MM.1S (cell line): ENCODE measurements at places on chromosomes 11 and 22.

DNA sequence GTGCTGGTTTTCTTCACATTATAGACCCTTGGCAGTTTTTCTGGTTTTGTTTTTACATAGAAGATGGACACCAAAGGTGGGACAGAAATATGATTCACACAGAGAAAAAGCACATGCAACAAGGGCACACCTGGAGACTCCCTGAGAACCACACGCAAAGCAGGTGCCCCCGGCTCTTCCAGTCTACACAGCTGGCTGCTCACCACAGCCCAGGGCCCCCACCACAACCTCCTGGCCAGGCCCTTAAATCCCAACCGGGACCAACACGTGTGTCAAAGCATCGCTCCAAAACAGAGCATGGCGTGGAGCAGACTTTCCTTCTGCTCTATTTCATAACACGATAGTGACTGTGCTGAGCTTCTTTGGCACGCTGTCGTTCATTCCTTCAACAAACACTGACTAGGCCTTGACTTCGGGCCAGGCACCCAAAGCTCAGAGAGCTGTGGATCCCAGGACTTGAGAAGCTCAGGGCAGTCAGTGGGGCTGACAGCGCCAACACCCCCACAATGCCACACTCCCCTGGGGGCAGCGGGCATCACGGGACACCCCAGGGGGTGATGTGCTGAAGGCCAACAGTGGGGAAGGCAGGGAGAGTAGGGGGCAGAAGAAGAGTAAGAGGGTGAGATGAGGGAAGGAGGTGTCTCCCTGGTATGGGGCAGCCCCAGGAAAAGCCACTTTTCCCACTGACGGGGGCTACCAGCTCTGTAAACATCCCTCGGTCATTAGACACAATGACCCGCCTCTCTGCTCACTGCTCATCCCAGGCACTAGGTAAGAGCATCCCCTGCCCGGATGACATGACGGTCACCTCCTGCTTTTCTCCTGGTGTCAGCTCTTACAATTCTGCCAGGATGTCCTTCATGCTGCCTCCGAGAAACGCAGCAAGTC lies 26.0 kb downstream of the CELSR1 start:
- no peak overlapping the region for H3K4me3 ChIP-seq
- no peaks in the 10 kb centered on the region for H3K36me3 ChIP-seq
- no peaks in the 10 kb centered on the region for H3K4me1 ChIP-seq
- no peak overlapping the region for H3K27ac ChIP-seq

DNA sequence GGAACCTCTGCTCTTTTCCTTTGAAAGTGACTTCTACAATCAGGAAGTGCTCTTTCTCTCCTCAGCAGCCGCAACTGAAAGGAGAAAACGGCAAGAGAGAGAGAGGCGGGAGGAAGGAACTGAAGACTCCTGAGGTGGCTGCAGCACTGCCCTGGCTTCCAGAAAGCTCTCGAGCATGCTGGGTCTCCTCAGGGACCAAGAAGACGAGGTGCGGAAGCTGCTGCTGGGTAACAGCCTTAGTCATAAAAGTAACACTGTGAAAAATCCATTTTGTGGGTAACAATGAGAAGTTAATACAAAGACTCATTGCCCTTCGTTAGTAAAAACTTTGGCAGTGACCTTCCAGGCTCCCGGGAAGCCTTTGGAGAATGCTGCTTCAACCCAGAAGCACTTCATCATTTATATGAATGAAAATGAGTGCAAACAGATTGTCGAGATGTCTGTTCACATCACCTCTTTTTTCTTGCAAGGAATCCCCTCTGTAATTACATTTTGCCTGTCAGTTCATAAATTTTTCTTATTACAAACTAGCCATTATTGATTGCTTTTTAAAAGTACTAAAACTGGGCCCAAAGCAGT lies 473.4 kb downstream of the SOX6 start:
- H3K27me3 ChIP-seq: no peaks in the 10 kb centered on the region
- no peak overlapping the region for H3K27ac ChIP-seq
- no peaks in the 10 kb centered on the region for H3K36me3 ChIP-seq
- no peaks in the 10 kb centered on the region for H3K4me1 ChIP-seq
- H3K4me3 ChIP-seq: no peak overlapping the region

DNA sequence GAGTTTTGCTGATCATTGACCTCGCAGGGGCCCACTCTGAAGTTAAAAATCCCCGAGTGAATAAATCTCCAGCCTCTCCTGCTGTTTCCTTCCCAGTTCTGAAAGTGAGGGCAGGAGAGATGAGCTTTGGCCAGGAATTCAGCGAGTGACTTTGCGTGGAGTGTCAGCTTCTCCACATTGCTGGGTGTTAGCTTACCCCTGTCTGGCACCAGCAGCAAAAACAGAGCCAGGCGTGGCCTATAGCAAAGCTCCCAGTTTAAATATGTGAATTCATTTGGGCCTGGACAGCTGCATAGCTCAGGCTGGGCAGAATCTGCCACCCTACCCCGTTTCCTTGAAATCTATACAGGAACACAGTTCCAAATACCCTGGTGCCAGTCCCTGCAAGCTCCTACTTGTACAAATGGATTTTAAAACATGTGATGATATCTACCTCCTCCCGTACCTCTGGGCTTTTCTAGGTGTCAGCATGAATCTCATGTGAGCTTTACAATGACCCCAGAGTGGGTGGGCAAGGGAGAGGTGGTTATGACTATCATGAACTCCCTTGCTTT lies 25.6 kb downstream of the TIMP3 start:
- H3K27me3 ChIP-seq: no peaks in the 10 kb centered on the region
- no peak overlapping the region for H3K4me3 ChIP-seq
- no peak for DNase-seq
- H3K36me3 ChIP-seq: no peaks in the 10 kb centered on the region

- no peaks in the 10 kb centered on the region for H3K36me3 ChIP-seq
- H3K4me3 ChIP-seq: no peak overlapping the region
- H3K4me1 ChIP-seq: no peaks in the 10 kb centered on the region
- no peaks in the 10 kb centered on the region for H3K27me3 ChIP-seq
These were observed 37.3 kb downstream of the ABCC8 start for GRCh38 chr11:17439316-17439782.

GRCh38 chr11:78688460-78688859 lies 113.8 kb upstream of the NARS2 start:
- H3K4me3 ChIP-seq: no peak overlapping the region
- DNase-seq: no peak
- no peaks in the 10 kb centered on the region for H3K36me3 ChIP-seq
- H3K27ac ChIP-seq: no peak overlapping the region
- H3K4me1 ChIP-seq: no peaks in the 10 kb centered on the region

DNA sequence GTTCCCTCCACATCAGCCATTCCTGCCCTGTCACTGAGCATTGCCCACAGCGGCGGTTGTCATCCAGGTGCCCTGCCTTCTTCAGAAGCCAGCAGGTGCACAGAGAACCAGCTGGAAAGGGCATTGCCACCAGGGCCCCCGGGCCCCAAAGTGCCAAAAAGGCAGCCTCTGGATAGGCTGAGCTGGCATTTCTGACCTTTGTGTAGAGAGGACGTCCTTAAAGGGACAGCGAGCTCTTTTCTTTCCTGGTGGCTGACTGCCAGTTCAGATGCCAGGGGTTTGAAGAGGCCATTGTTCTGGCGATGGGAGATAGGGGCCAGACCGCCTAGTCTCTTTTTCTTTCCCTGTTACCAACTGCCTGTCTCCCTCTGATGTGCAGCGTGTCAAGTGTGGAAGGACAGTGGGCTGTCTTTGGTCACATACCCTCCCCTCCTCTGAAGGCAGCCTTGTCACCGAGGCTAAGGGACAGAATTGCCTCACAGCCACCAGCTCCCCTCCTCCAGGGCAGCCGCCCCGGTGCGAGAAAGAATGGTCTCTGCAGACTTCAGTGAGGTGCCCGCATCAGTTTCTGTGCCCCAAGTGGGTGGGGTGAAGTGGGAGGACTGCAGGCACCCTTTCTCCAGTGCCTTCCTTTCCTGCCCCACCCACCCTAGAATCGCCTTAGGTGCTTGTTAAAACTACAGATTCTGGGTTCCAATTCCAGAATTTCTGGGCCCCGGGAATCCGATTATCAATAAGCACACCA lies 109.6 kb downstream of the SCN3B start:
- DNase-seq: no peak
- H3K4me3 ChIP-seq: no peak overlapping the region
- H3K27me3 ChIP-seq: no peaks in the 10 kb centered on the region
- peaks cover 7% of the 10 kb centered on the region; the same call in 1 of the 2 replicates for H3K4me1 ChIP-seq

- no peaks in the 10 kb centered on the region for H3K4me1 ChIP-seq
- H3K27me3 ChIP-seq: no peaks in the 10 kb centered on the region
- no peak overlapping the region for H3K27ac ChIP-seq
- no peak for DNase-seq
- H3K36me3 ChIP-seq: no peaks in the 10 kb centered on the region
- H3K4me3 ChIP-seq: no peak overlapping the region
These were observed 112.8 kb upstream of the C11orf87 start for GRCh38 chr11:109309153-109309552.

- H3K4me1 ChIP-seq: no peaks in the 10 kb centered on the region
- no peaks in the 10 kb centered on the region for H3K36me3 ChIP-seq
- H3K4me3 ChIP-seq: no peak overlapping the region
- H3K27ac ChIP-seq: no peak overlapping the region
These were observed 68.5 kb downstream of the SPATA19 start for GRCh38 chr11:133776671-133777367.

DNA sequence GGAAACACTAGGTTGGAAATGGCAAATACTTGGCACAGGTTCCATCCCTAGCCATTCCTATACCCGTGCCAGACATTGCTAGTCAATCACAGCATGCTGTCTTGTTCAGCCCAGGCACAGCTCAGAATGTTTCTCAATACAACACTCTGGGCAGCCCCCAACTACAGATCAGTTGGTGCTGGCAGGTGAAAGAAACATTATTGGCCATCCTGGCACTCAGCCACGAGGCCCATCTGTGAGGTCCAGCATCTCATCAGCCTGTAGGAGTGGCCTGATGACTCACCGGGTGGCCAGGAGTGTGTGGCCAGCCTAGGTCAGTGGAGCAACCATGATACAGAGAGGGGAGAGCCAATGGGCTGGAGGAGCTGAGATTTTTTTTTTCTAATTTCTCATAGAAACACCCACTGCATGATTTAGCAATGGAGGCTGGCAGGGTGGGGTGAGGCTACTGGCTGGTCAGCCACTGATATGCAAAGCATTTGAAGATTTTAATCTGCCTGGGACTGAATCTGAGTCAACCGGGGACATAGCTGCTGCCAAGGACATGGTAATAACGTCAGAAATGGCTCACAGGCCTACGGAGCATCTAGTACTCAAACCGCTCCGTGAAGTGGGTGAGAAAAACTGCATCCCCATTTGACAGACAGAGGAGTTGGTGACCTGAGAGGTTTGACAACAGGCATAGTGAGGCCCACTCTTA lies 5.4 kb downstream of the MYO18B start:
- DNase-seq: no peak
- H3K36me3 ChIP-seq: no peaks in the 10 kb centered on the region
- H3K4me1 ChIP-seq: no peaks in the 10 kb centered on the region
- H3K4me3 ChIP-seq: no peak overlapping the region
- peaks cover 20% of the 10 kb centered on the region; the same call in 1 of the 2 replicates for H3K27me3 ChIP-seq

GRCh38 chr11:104905271-104905670 lies 7.0 kb upstream of the CASP12 start:
- no peaks in the 10 kb centered on the region for H3K36me3 ChIP-seq
- peaks cover 8% of the 10 kb centered on the region; the same call in 1 of the 2 replicates for H3K4me1 ChIP-seq

- DNase-seq: no peak
- H3K4me1 ChIP-seq: peaks cover 25% of the 10 kb centered on the region
- no peak overlapping the region for H3K4me3 ChIP-seq
- H3K36me3 ChIP-seq: no peaks in the 10 kb centered on the region
- H3K27ac ChIP-seq: no peak overlapping the region
These were observed 87.6 kb downstream of the ETS1 start for GRCh38 chr11:128499613-128500253.

DNA sequence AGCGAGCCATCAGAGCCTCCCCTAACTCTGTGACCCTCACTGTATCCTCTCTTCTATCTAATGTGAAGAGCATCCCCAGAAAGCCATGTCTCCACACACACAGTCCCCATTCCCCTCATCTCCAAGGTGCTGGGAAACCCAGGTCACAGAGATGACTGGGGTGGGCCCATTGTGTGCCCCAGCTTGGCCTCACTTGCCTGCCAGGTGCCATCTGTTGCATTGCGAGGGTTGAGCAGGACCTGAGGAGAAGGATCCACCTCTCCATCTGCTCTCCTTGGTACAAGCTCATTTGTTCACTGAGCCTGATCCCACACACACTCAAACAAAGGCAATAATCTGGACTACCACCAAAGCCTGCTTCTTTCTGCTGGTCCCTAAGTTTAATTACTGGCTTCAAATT lies 118.8 kb downstream of the SPATA19 start:
- H3K27me3 ChIP-seq: no peaks in the 10 kb centered on the region
- H3K4me1 ChIP-seq: no peaks in the 10 kb centered on the region
- no peaks in the 10 kb centered on the region for H3K36me3 ChIP-seq
- no peak overlapping the region for H3K4me3 ChIP-seq
- no peak overlapping the region for H3K27ac ChIP-seq

GRCh38 chr11:125308246-125308645 lies 143.7 kb downstream of the PKNOX2 start:
- no peaks in the 10 kb centered on the region for H3K27me3 ChIP-seq
- no peaks in the 10 kb centered on the region for H3K36me3 ChIP-seq
- H3K27ac ChIP-seq: no peak overlapping the region
- H3K4me1 ChIP-seq: no peaks in the 10 kb centered on the region

GRCh38 chr11:102666331-102666957 lies 39.1 kb downstream of the MMP27 start:
- no peaks in the 10 kb centered on the region for H3K36me3 ChIP-seq
- peaks cover 10% of the 10 kb centered on the region; the same call in 1 of the 2 replicates for H3K4me1 ChIP-seq
- H3K27me3 ChIP-seq: no peaks in the 10 kb centered on the region
- H3K4me3 ChIP-seq: no peak overlapping the region
- no peak overlapping the region for H3K27ac ChIP-seq
- peak; percentile 46 for DNase-seq

DNA sequence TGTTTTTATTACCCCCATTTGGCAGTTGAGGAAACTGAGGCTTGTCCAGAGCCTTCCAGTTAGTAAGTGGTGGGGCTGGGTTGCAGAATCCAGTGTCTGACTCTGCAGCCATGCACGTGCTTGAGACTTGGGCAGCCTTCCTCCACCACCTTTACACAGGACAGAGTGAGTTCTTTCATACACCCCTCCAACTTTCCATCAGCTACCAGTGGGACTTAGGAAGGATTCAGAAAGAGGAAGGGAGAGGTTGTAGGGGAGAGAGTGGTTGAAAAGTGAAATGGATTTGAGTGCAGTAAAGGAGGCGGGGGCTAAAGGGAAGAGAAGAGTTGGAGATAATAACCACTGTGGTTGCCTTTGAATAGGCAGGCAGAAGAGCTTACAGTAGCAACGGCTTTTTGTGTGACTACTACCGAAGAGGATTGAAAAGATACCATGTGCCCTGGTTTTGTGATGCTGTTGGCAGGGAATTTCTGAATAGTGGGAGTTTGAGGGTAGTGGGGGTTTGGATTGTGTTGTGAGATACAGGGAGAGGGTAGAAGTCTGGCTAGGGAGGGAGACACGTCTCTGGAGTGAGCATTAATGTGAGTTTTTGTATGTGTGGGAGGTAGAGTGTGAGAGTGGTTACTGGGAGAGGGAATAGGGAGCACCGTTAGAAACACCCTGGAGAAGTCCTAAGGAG lies 1.7 kb downstream of the UVRAG start:
- H3K27me3 ChIP-seq: no peaks in the 10 kb centered on the region
- no peak for DNase-seq
- H3K4me1 ChIP-seq: peaks cover 22% of the 10 kb centered on the region
- H3K27ac ChIP-seq: no peak overlapping the region
- H3K36me3 ChIP-seq: no peaks in the 10 kb centered on the region

DNA sequence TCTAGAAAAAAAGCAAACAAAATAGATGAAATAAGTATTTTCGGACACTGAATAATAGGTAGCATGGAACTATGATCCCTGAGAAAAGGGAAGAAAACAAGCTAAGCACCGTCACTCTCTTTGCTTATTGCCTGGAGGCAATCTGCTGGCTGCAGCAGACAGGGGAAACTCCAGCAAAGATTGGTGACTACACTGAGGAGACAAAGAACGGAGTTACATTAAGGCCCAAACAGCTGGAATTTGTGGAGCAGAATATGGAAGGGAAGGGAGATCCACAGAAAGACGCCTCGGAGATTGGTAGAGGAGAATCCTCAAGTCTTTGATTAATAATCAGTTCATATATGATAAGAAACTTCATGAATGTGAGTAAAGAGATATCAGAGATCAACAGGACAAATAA lies 150.2 kb downstream of the TYR start:
- no peak for DNase-seq
- H3K27me3 ChIP-seq: no peaks in the 10 kb centered on the region
